Left renal pelvis (tissue), 4 donors: ENCODE measurements at places on chromosomes 6 and 20. TPM values are rescaled to one million over a fixed set of nuclear protein-coding genes. Genes with fewer than 3 reads are reported as not detected.

DNA sequence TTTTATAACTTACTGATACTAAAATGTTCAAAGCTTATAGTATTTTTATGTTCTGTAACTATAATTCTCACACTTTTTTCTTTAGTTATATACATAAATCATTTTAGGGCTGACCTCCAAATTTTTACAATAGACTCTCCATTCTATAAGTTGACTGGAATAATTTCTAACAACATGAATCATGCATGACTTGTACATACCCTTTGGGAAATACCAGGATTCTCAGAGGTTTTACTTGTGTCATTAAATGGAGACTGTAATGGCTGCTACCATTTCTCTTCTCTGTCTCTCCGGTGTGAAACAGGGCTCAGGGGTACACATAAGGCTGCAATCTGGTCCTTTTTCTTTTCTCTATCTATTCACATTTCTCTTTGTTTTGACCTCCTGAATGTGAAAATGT, 222.2 kb upstream of the FLRT3 start:
- no peak for DNase-seq

- no peak for DNase-seq
Observed at GRCh38 chr6:113352029-113352801, 504.9 kb upstream of the MARCKS start.

- no peak for DNase-seq
Observed at GRCh38 chr20:3901028-3901705, 12.0 kb downstream of the PANK2 start.

Gene PPP1R16B
- 7.5 TPM for polyA plus RNA-seq

DNA sequence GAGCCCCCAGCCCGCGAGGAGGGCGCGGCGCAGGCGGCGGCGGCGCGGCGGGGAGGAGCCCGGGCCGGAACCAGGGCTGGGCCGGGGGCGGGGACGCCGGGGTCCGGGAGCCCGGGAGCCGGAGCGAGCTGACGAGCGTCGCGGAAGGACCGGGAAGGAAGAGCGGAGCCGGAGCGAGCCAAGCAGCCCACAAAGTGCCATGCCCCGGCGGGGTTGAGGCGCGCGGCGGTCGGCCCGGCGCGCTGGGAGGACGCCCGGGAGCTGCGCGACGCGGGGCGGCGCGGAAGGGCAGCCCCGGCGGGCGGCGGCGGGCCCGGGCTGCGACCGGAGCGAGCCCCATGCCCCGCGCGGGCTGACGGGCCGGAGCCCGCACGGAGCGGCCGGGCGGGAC, 289 bp downstream of the FOXP4 start:
- DNase-seq = no peak
